ENCODE measurements at places on chromosomes 1 and 21.

- DNase-seq, result no peak
Measured at GRCh38 chr1:98898940-98899339, 105.7 kb downstream of the PLPPR5 start.

- DNase-seq, result no peak
Measured at GRCh38 chr1:152228831-152229230, 4.8 kb upstream of the HRNR start.

DNA sequence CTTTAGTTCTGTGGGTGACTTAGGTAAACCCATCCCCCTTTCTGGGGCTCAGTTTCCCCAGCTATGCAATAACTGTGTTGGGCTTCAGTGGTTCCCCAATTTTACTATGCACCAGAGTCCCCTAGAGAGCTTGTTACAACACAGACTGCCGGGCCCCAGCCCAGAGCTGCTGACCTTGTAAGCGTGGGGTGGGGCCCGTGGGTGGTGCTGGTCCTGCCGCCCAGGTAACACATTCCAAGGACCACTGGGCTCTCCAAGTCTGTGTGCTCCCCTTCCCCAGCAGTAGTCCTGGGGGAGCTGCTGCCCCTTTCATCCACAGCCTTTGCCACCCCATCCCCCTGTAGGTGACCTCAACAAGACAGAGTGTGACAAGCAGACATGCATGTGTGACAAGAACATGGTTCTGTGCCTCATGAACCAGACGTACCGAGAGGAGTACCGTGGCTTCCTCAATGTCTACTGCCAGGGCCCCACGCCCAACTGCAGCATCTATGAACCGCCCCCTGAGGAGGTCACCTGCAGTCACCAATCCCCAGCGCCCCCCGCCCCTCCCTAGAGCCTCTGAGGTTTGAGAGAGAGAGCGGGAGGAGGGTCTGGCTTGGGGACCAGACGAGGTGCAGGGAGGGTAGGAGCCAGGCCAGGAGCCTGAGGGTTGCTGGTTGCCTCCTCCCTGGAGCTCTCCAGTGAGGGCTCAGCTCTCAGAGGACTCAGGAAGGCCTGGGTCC lies 8.9 kb downstream of the PLA2G2F start:
- no peak for DNase-seq

GRCh38 chr1:12201352-12202189 lies 28.3 kb upstream of the VPS13D start:
- no peak for DNase-seq

- no peak for DNase-seq
Measured at GRCh38 chr1:86503406-86504136, 34.8 kb downstream of the CLCA1 start.

Data from NCI-H2107 (cell line).